ENCODE measurements at places on chromosomes 6 and 20.

- DNase-seq, result no peak
Observed at GRCh38 chr6:99096170-99096569, 148.4 kb upstream of the FBXL4 start.

GRCh38 chr20:9150679-9151078 lies 81.8 kb downstream of the PLCB4 start:
- DNase-seq, result no peak

GRCh38 chr6:5833120-5833519 lies 173.6 kb downstream of the NRN1 start:
- DNase-seq, result no peak

DNA sequence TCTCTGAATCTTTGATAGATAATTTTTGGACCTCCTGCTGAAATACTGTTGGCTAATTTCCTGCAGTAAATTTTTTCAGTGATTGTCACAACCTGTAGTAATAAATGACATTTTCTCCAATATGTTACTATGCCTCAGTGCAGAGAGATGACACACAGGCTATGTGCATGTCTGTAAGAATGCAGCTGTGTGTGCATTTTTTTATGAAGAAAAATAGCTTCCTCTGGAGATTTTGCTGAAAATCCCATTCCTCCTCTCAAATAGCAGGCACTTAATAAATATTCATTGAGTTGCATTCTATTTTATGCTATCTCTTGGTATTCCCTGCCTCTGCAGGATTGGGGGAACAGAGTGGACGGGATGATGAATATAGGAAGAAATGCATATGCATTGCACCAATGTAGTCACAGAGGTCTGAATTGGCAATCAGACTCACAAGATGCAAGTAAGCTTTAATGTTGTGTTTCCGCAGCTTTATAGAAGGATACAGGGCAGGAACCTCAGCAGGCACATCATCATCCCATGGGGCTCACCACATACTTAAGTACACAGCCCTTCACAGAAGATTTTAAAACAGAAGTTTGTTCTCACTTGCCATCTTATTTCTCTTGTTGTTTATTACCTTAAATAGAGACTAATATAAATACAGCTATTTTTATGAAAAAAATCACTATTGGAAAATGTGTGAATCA lies 474.7 kb downstream of the EPM2A start:
- DNase-seq, result no peak

GRCh38 chr20:45495501-45495941 lies 19.9 kb downstream of the SPINT3 start:
- no peak for DNase-seq

DNA sequence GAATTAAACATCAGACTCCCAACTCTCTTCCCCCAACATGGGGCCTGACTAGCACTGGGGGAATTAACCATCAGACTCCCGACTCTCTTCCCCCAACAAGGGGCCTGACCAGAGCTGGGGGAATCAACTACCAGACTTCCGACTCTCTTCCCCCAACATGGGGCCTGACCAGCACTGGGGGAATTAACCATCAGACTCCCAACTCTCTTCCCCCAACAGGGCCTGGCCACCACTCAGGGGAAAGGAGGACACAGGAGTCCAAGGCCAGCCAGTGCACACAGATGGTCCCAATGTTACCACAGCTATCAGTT lies 13.1 kb downstream of the CST7 start:
- no peak for DNase-seq
